Activated CD4-positive, CD25-positive, alpha-beta regulatory T cell (primary cell): ENCODE measurements at places on chromosomes 12 and 14.

DNA sequence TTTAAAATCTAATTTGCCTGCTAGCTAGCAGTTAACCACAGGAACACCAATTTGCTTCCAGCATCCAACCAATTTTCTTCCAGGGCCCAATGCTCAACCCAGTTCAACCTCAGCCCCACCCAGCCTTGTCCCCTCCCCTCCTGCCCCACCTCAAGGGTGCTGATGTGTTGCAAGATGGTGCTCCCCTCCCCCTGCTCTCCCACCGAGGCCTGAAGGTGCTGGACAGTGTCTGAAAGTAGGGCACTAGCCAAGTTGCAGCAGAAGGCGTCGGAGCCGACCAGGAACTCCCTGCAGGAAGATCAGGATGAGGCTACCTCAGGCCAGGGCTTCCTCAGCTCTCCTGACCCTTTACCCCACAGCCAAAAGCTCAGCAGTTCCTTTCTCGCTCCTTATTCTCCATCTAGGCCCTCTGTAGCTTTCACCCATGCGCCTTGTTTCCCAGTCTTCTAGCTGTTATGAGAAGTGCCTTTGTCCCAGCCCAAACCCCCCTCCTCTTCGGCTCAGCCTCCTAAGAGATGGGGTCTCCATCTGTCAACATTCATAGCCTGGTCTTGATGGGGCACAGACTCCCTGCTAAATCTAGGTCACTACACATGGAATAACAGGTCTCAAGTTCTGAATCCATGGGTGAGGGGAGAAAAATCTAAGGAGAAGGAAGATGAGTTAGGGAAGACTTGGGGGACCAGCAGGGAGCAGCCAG is 3.6 kb downstream of the STAT6 start:
- DNase-seq, result no peak

DNA sequence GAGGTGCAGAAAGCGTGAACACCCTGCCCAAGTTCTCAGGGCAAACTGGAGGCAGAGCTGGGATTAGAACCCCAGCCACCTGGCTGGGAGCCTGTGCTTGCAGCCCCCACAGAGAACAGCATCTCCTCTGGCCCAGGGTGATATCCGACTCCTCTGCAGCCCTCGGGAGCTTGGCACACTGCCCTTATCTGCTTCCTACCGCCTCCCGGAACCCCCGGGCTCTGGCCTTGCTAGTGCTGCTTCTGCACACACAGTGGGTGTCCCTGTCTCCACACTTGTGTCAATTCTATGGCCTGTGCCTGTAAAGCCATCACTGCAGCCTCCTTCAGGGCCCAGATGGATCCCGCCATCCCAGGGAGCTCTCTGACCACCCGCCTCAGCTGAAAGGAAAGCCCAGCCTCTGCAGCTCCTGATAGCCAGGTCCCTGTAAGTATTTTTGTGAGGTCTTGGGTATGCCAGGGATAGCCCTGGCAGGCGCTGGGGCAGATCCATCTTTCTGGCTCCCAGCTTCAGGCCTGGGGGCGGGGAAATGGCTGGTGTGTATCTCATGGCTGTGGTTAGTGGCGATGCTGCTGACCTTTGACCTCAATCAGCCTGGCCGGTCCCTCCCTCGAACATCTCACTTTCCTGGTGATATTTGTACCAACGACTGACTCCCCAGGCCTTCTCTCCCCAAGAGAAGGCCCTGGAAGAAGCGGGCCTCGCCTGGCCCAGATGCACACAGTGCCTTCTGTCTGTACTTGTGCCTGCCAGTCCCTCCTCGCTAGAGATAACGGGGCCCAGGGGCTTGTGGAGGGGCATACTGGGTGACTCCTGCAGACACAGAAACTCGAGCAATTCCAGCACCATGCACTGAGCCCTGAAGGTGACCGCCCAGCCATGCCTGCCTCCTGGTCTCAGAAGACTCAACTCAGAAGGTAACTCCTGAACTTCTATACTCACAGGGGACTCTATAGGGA is 183.8 kb downstream of the CALM1 start:
- DNase-seq, result no peak

- no peak for DNase-seq
Observed at GRCh38 chr14:63654346-63654745, 12.7 kb upstream of the WDR89 start.

DNA sequence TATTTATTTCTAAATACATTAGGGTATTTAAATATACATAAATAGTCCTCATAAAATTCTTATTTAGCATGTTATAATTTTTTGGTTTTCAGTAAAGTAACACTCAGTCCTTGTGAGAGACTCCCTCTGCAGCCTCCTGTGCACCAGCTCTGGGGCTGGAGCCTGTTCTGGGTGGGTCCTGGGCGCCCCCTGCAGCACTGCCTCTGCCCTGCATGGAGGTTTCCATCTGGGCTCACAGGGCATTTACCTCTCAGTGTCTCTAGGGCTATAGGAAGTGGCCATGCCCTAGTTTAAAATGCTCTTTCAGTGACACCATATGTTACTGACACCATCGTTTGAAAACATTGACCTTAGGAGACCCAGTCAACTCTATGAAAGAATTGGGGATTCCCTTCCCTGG is 1155.2 kb downstream of the TMEM121 start:
- no peak for DNase-seq

DNA sequence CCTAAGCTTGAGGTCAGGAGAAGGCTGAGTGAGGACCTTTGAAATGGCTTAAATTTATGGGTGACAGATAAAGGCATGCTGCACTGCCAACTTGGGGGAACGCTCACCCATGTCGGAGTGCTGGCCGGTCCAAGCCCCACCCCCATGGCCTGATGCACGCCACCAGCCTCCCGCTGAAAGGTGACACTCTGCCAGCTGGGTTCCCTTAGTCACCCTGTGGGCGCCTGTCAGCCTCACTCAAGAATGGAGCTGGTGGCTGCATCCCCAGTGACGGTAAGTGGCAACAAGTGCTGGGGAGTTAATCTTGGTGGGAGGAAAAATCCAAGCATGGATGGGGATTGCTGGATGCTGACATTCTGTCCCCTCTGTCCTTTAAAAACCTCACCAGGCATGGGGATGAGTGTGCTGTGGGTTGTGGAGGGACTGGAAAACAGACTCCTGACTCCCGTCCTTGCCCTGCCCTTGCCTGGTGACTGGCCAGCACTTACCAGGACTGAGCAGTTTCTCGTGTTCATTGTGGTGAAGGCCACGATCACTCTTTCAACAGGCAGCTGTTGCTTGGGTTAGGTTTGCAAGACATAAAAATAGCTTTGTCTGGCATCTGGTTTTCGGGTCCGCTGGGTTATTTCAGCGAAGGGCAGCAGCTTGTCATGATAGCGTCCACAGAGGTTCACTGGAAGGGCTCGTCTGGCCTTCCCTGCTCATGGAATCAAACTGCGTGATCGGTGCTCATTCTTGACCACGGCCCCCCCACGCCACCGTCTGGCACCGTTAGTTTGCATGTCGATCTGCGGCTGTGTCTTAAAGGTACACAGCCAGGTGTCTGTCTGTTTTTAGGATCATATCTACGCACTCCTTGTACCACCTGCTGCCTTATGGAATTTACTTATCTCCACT is 15.0 kb downstream of the ACACB start:
- DNase-seq, result no peak

- no peak for DNase-seq
Observed at GRCh38 chr12:97142737-97143410, 235.8 kb downstream of the NEDD1 start.

DNA sequence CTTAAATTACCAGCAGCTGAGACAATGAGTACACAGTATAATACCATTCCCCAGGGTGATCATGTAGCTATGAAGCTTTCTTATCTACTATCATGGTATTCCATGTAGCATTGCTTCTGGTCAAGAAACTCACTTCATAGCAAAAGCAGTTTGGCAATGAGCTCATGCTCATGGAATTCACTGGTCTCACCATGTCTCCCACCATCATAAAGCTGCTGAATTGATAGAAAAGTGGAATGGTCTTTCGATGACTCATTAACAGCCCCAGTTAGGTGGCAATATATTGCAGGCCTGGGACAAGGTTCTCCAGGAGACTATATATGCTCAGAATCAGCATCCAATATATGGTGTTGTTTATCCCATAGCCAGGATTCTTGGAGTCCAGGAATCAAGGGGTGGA is 553.7 kb downstream of the FOXG1 start:
- no peak for DNase-seq

- peak; percentile 16 for DNase-seq
Observed at GRCh38 chr12:32273712-32274111, 125.6 kb upstream of the FGD4 start.
